ENCODE measurements at places on chromosomes 6 and 20. TPM values are rescaled to one million over a fixed set of nuclear protein-coding genes. Genes with fewer than 3 reads are reported as not detected.

Gene SOX18
- polyA plus RNA-seq = not detected

Gene BPI
- not detected for polyA plus RNA-seq

Gene LY6G5C
- polyA plus RNA-seq = 3.2 TPM

Gene PPP1R3D
- polyA plus RNA-seq = 1.8 TPM

Gene EYA2
- polyA plus RNA-seq = 0.11 TPM

Gene CST7
- polyA plus RNA-seq = 22.8 TPM

Gene MEP1A
- not detected for polyA plus RNA-seq

Gene SLC4A11
- polyA plus RNA-seq = not detected

Gene PRR18
- polyA plus RNA-seq = not detected
